ENCODE measurements at places on chromosomes 3 and 15.

DNA sequence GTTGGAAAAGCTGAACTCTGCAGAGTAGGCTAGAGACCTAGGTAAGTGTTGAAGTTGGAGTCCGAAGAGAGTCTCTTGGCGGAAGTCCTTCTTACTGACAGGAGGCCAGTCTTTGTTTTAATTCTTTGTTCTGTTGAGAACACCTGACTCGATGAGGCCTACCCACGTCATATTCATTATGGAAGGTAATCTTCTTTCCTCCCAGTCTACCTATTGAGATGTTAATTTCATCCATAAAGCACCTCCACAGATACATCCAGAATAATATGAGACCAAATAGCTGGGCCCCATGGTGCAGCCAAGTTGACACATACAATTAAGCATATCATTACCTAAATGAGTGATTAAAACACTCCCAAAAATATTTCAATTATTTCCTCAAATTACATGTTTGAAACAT lies 515.5 kb downstream of the CADM2 start:
- no peak for DNase-seq

- DNase-seq = no peak
These were observed 170.2 kb upstream of the ICE2 start for GRCh38 chr15:60648928-60649679.

DNA sequence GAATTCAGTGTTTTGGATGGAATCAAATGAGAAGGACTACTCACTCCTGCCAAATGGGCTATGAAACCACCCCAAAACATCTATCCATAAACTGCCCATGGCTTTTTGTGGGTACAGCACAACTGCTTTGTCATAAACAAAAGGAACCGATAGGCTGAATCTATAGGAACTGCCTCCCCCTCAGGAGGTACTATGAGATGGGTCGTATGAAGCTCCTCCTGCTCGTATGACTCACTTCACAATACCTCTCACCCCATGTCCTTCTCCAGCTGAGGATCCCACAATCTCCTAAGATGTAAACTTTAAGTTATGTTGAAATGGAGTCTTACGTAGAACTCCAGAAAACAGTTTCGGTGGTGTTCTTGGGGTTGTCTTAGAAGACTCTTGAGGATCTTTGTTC lies 129.9 kb upstream of the SAMMSON start:
- no peak for DNase-seq

- no peak for DNase-seq
These were observed 5.8 kb upstream of the HES1 start for GRCh38 chr3:194130188-194130587.

DNA sequence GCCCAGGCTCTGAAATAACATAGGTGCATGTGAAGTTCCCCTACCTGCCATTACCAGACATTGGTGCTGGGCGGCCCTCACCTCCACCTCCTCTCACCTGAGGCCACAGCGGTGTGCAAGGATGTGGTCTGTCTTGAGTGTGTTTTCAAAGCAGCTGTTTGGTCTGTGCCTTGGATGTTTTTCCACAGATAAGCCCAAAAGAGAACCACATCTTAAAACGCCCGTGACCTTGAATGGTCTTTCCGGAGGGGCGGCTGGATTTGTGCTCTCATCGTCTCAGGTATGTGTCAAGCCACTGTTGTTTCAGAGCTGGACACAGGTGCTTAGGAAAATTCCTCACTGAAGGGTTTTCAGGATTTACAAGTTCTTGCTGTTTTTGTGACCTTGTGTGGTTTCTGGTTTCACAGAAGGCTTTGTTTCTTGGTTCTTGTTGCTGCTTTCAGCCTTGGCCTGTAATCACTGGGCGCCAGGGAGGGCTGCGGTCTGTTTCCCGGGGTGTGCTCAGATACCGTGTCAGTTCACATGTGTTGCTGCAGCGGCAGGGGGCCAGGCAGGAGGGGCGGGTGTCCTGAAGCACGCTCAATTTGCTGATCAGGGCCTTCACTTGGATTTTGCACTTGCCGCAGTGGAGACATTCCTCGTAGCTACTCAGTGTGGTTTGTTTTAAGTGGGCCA lies 128.4 kb downstream of the IGF1R start:
- DNase-seq = peak; percentile 54

GRCh38 chr3:14540821-14541385 lies 761 bp upstream of the GRIP2 start:
- no peak for DNase-seq

- DNase-seq = no peak
These were observed 65.9 kb downstream of the PGPEP1L start for GRCh38 chr15:98941595-98942255.

GRCh38 chr15:98804057-98804380 lies 155.7 kb downstream of the IGF1R start:
- no peak for DNase-seq

GRCh38 chr3:49422379-49423248 lies at the start of gene AMT:
Gene AMT (minus strand): TSS chr3:49422473. CDS start chr3:49422450, 23 bp downstream.
- DNase-seq = no peak

DNA sequence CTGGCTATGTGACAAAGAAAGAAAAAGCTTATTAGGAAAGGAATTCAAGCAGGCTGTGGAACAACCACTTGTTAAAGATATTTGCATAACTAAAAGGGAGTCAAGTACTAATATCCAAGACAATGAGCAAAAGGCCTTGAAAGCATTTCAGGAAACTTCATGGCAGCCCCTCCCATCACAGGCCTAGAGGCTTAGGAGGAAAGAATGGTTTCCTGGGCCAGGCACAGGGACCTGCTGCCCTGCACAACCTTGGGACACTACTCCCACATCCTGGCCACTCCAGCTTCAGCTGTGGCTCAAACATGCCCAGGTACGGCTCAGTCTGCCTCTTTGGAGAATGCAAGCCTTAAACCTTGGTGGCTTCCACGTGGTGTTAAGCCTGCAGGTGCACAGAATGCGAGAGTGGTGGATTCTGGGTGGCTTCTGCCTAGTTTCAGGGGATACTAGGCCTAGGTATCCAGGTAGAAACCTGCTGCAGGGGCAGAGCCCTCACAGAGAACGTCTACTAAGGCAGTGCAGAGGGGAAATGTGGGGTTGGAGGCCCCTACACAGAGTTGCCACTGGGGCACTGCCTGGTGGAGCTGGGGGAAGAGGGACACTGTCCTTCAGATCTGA lies 121.6 kb downstream of the OPA1 start:
- DNase-seq = no peak

GRCh38 chr3:183182732-183183610 lies 20.4 kb upstream of the LAMP3 start:
- DNase-seq = no peak

GRCh38 chr3:150177673-150178381 lies 207.1 kb upstream of the PFN2 start:
- no peak for DNase-seq

DNA sequence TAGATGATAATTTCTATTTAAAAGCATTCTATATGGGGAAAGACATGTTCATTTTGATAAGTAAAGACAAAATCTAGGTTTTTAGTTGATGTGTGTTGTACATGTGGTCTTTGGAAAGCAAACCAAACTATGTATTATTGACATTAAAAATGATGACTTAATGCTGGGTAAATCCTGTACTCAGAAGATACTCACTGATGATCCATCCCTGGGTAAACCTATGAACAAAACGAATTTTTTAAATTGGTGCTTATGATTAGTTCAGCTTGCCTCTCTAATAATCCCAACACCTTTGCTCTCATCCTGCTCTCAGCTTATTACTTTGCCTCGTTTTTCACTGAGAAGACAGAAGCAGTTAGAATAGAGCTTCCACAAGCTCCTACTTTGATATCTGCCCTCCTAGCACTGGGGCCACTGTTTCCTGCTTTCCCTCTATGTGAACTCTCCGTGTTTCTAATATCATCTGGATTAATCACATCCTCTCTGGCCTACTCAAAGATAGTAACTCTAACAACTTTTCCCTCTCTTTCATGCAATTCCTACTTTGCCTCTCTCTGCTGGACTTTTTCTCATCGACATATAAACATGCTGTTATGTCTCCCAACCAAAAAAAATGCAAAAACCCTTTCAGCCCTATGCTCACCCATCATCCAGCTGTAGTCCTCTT lies 29.3 kb downstream of the RARRES1 start:
- no peak for DNase-seq

DNA sequence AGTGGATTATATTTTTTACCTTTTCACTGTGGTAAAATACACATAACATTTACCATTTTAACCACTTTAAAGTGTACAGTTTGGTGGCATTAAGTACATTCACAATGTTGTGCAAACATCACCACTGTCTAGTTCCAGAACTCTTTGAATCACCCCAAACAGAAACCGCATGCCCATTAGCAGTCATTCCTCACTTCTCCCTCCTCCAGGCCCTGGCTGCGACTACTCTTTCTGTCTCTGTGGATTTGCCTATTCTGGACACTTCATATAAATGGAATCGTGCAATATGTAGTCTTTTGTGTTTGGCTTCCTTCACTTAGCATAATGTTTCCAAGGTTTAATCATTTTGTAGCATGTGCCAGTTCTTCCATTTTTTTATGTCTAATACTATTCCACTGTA lies 409.8 kb downstream of the NTRK3 start:
- no peak for DNase-seq

DNA sequence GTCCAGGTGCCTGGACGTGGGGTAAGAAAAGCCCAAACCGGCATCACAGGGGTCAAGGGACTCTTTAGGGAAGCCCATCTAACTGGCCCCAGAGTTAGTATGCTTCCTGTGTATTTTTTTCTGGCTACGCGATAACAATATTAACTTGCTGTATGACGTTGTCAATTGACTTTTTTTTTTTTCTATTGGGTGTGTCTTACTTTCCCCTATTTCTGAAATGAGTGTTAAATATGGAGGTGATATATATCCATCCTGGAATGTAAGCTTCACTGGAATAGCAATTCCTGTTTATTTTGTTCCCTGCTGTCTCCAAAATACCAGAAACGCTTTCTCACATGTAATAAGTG lies 598 bp upstream of the GMNC start:
- DNase-seq = no peak

- DNase-seq = no peak
These were observed 126.5 kb upstream of the DLG1 start for GRCh38 chr3:197424674-197425484.

GRCh38 chr15:90873488-90873997 lies 5.2 kb downstream of the FURIN start:
- DNase-seq = no peak

DNA sequence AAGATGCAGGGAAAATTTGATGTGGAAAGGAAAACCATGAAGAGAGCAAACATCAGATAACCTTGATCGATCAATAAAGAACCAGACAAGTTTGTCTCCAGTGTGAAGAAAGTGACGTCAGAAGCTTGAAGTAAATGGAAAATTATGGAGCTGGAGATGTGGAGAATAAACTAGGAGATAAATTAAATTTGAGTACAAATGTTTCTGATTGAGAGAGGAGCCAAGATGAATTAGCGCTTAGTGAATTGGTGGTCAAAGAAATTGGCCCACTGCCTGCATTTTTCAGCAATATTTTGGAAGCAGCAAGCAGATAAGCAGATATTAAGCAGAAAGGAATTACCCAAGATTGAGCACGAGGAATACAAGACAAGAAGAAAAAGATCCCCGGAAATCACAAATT lies 567.3 kb upstream of the ZNF385D start:
- DNase-seq = no peak

DNA sequence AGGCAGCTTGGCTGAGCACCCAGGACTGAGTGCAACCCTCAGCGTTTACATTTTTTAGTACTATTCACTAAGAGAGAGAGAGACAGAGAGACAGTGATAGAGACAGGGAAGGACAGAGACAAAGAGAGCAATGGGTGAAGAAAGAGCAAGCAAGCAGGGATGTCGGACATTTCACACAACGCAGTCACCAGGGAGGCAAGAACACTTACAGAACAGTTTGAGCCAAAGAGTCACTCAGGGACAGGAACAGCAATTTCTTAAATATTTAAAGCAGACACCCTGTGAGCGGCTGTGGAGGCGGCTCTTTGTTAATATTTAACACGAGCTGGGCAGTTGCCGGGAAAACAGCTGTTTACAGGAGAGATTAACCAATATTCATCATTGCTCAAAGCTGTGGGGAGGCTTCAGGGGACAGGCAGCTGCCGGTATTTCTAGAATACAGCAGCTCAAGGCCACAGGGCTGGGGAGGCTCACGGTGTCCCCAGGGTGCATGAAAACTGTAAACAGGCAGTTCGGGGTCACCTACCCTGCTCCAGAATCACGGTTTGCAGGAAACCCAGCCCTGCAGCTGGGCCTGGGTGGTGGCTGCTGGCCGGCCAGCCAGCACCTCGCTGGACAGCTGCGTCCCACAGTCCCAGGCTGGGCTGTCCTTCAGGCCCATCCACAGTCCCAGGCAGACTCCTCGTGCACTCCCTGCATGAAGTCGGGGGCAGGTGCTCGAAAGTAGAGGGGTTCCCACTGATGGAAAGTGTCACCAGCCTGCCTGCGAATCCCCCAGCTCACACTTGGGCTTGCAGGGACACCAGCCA lies 38.8 kb upstream of the PCSK6 start:
- no peak for DNase-seq

DNA sequence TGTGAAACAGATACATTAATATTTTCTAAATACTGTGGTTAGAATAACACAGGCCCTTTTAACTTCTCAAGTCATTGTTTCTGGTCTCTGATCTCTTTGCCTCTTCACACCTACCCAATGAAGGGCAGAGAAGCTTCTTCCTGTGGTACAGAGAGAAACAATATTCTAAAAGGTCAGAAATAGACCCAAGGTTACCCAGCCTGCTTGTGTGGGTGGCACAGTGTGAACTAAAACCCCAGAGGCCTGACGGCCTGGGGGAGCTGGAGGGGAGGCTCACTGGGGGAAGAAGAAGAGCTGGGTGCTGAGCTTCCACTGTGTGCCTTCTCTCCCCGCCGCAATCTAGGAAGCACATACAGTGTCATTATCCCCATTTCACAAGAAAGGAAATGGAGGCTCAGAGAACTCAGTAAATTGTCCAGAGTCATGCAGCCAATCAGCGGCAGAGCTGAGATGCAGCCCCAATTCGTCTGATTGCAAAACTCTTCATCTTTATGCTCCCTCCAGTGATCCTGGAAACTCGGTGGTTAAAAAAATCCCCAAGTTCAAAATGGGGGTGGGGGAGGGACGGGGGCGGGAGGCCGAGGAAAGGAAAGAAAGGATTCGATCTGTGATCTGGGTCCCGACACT lies 64.1 kb upstream of the HEG1 start:
- no peak for DNase-seq

GRCh38 chr3:49638445-49638844 lies 35.7 kb upstream of the APEH start:
- no peak for DNase-seq

DNA sequence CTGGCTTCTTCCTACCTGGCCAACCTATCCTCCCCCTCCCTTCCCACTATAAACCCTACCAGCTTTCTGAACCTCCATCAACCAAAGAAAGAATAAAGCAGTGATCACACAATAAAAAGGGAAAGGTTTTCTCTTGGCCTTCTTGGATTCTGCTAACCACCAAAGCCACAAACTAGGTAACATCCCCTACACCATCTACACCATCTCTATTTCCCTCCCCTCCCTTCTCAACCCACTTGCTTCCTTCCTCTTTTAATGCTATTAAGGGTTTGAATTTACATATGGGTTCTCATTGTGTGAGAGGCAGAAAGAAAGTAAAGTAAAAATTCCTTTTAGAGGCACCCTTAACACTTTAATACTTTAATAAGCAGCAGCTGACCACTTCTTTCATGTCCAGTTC lies 25.8 kb upstream of the RSL24D1 start:
- no peak for DNase-seq

GRCh38 chr3:157789162-157789561 lies 285.9 kb upstream of the VEPH1 start:
- DNase-seq = no peak

GRCh38 chr3:196198771-196199753 lies 12.1 kb downstream of the ZDHHC19 start:
- no peak for DNase-seq

GRCh38 chr3:173659972-173660371 lies 262.4 kb downstream of the NLGN1 start:
- no peak for DNase-seq

All from CMK (cell line).